ENCODE measurements at places on chromosomes 13 and 19.
A peak's percentile ranks its signal among the peaks of the same experiment; 100 is the strongest.

DNA sequence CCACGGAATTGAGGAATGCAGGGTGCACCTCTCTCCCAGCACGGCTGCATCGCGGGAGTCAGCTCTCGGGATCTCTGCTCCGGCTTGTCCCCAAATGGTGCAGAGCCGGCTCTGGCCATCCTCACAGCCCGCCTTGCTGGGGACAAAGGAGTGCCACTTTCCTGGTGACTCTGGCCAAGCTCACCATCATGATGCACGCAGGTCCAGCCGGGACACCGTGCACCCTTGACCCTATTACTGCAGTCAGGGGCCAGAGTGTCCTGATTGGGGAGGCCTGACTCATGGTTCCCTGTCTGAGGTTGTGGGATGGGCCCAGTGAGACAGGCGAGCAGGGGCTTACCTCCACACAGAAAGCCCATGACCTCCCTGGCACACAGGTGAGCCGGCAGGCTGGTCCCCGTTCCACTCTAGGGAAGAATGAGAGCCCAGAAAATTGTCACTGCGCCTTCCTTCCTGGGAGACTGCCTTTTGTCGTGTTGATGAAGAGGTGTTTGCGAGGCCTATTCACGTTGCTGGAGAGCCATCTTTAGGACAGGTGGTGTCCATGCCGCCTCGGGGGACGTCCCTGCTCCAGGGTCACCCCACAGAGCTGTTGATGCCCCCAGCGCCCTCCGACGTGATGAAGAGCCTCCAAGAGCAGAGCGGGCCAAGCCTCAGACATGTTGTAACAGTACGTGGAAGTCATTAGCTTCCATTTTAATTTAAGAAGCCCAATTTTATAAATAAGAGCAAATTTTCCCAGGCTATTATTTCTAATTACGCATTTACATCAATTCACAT is 18.5 kb upstream of the VSTM2B start:
- no peak for DNase-seq

DNA sequence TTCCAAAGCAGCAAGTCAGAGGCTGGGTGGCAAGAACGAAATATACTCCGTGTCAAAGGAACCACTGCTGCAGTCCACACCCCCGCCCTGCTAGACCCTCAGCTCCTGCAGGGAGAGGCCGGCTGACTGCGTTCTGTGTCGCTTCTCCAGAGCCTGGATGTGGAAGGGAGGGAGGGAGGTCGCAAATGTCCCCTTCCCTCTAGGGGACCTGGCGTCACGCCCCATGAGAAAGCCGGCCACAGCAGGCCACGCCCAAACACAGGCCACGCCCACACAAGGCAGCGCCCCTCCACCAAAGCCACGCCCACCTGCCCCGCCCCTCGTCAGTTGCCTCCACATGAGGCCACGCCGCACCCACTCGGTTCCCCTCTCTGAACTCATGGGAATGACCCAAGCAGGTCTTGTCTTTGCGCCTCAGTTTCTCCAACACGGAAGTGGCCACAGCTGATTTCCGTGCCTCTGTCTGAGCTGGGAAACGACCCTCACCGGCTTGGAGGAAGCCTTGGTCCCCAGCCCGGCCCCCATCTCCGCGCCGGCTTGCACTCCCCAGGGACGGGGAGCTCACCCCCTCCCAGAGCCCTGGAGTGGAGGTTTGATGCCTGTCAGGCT is 38.4 kb upstream of the TCF3 start:
- DNase-seq = peak; percentile 35

GRCh38 chr19:29630655-29631054 is 24.6 kb downstream of the POP4 start:
- DNase-seq = peak; percentile 45

GRCh38 chr19:45975306-45976070 is 1.8 kb upstream of the NOVA2 start:
- DNase-seq = no peak

GRCh38 chr13:99085808-99086266 is 108.0 kb upstream of the DOCK9 start:
- DNase-seq = no peak

DNA sequence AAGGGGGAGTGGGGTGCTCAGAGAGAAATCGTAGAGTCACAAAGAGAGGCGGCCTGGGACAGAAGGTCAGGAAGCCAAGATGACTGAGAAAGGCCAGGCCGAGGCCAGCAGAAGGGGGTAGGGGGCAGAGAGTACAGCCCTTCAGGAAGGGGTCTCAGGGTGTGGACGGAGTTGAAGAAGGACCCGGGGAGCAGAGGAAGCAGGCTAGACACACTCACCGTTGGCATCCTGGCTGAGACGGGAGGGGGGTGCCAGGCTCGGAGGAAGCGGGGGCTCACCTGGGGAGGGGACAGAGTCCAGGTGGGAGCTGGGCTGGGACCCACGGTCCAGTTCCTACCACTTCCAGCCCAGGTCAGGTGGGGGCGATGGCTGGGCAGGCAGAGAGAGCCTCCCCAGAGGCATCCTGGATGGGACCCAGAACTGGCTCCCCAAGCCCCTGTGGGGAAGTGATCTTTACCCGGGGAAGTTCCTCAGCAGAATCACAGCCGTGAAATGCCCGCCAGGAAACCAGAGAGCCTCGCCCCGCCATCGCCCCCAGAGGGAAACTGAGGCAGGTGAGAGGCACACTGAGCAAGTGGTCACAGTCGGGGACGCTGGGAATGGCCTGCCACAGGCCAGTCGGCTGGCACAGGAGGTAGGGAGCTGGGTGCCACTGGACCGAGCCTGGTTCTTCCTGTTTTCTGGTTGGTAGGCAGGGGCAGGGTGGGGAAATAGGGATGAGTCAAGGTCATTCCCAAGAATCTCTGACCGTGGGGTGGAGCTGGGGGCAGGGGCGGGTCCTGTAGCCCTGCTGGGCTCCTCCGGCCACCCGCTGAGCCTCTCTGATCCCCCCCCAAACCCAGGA is 1.4 kb downstream of the MATK start:
- DNase-seq = peak; percentile 18

GRCh38 chr19:35042954-35043604 is 1.6 kb downstream of the HPN start:
- DNase-seq = no peak

DNA sequence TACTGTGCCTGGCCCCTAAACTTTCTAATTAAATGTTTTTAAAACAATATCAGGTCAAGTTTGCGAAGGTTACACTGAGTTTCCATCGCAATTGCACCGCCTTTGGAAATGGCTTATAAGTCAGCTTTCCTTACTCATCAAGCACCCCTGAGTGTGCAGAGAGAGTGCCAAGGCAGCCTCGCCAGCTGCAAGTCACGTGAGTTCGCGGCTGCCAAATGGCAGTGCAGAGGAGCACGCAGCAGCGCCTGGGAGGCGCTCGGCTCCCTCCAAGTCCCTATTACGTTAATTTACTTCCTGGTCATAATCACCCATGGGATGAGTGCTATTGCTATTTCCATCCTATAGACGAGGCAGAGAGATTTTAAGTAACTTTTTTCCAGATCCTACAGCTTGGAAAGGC is 319.6 kb downstream of the TEX29 start:
- DNase-seq = no peak

DNA sequence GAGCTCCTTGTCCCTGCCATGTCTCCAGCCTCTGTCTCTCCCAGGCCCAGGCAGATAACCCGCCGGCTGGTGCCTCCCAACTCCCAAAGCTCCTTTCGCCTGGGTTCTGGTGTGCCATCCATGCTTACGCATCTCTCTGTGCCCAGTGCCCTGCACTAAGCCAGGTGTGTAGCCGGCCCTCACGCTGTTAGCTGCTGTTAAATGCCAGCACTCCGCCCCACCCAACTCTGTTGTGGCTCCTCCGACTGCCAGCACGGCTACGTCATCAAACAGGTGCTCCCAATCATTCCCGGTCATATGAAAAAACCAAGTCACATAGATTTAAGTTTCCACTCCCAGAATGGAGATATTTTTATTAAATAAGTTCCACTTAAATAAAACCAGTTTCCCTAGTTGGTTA is 7.0 kb upstream of the HSPH1 start:
- no peak for DNase-seq

DNA sequence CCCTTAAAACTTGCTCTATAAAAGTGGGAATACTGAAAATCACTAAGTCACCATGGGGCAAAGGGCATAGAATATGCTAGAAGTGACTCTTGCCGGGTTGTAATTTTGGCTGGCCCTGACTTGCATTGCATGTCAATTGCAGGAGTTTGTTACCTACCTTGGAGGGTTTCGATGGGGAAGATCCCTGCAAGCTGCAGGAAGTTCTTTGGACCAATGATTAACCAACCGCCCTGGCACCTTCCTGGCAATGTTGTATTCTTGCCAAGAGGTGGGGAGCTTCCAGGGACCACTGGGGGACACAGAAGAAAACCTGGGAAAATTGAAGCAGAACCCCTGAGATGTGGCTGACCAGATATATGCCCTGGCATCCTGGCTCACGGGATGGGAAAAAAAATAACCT is 235.8 kb downstream of the B3GLCT start:
- DNase-seq = no peak

DNA sequence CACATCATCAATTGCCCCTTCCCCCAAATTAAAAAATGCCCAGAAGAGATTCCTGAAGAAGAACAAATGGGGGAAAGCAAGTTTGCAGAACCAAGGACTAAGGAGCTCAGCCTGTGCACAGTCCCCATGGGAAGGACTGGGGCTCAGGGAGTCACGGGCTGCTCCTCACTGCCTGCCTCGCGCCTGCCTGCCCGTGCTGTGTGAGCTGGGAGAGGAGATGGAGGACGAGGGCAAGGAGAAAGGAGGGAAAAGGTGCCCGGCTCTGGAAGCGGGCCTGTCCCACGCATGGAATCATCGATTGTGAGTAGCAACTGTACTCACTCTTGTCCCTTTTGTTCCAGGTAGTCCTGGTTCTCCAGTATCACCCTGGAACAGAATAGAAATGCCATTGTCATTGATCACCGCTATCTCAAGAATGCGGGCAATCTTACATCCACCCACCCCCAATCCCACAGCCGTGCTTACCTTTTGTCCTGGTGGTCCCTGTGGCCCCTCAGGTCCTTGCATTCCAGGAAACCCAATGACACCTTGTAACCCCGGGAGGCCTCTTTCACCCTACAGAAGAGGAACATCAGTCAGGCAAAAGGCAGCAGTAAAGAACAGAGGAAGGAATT is 93.4 kb downstream of the COL4A1 start:
- no peak for DNase-seq

DNA sequence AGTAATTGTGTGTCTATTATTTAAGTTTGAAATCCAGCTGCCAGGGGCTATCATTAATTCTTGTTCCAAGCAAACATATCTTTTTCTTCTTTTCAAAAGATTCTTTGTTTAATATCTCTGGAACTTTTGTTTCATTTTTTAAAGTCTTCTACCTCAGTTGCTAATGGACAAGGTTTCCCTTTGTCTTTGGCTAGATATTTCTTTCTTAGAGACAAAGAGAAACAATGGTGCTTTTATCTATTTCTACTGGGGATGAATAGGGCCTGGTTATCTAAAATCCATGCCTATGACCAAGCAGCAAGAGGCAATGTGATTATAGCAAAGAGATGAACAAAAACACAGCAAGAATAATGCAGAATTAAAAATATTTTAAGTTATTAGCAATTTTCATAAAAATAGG is 661.3 kb upstream of the KLF12 start:
- DNase-seq = no peak

Data from EL (cell line).